Heart left ventricle (tissue), 16 donors: ENCODE measurements at places on chromosomes 16 and 17. TPM values are rescaled to one million over a fixed set of nuclear protein-coding genes. Genes with fewer than 3 reads are reported as not detected.

The SDR42E2 gene
- not detected for polyA plus RNA-seq

The EPOP gene
- polyA plus RNA-seq: 0.88 TPM

The STX1B gene
- polyA plus RNA-seq: 0.76 TPM

GRCh38 chr17:15957608-15958307 is 12.8 kb downstream of the ADORA2B start:
- DNase-seq: no peak

The NTN1 gene
- polyA plus RNA-seq: 16.6 TPM

DNA sequence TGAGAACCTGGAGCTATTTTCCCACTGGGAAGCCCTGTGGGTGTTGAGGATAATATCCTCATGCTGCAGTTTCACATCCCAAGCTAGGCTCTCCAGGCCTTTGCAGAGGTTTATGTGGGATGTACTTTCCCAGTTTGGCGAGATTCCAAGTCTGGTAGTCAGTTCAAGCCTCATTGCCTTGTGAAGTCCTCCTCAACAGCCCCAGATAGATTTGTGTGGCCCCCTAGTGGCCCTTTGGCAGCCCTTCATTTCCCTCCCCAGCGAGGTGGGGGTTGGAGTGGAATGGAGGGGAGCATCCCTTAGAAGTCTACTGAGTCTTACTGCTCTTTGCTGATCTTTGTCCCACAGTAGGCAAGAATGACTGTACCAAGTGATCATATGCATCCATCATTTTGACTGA is 137.9 kb downstream of the CDH11 start:
- DNase-seq: peak; percentile 65

The GRAPL gene
- 2.0 TPM for polyA plus RNA-seq

The CPHXL2 gene
- not detected for polyA plus RNA-seq

DNA sequence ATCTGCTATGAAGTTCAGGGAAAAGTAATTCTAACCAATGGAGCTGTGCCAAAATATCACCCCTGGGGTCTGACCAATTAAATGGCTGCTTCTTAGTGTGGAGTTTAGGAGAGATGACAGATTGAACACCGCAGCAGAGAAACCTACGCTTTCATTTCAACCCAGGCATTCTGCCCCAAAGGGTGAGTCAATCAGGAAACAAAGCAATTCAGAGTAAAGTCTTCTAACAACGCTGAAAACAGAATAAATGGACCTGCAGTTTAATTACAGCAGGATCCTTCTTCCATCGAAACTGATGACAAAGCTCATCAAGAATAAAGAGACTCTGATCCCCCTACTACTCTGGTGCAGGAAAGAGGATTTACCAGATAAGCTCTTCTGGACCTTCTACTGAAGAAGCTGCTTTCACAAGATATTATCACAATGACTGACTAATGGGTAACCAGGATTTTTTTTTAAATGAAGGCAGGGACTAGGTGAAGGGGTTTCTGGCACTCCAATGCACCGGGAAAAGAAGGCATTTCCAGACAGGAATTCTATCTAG is 16.7 kb downstream of the RFFL start:
- DNase-seq: no peak

DNA sequence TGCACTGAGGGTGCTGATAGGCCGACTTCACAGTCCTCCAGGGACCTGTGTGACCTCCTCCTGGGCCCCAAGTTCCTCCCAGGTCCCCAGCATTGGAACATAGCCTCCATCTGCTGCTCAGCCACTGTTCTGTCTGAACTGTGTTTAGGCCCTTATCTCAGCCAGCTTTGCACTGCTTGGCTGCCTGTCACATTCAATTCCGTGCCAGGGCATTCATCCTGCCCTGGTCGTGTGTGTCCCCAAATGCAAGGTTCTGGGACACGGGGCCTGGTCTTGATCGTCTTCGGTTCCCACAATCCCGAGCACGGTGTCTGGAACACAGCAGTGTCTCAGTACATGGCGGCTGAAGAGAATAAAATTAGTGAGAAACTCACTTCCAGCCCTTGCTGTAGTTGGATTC is 69.9 kb upstream of the NFAT5 start:
- peak; percentile 33 for DNase-seq

DNA sequence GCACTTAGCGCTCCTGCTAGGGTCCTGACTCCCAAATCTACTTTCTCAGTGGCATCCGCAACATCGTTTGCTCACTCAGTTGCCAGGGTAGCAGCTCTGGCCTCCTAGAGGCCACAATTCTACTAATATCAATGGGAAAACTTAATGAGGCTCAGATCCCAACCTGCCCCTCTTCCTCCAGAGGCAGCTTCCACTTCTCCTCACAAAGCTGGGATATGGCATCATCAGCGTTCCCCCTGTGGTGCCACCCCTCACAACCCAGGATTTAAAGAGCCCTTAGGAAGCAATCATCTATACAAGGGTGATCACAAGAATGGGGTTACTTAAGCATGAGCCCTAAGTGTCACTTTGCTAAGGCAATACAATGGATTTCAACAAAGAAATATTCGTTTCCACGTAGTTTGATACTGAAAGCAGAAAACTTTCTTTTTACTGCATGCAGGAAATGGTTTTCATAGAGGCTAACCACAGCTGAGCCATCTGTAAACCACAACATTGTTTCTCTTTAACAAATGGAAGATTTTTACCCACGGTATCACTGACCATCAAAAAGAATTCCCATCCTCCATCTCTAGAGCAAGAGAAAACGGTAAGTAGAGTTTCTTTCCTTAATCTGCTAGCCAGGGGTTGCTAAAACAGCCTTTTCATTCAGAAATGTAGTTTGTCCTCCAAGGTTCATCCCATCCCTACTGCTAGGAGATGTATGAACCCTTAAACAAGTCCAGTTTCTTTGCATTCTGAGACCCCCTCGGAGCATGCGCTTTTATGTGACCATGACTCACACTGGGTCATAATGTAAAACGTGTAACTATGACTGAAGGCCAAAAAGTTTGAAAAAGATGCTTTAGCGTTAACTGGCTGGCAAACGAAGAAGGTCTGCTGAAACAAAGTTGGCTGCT is 68.3 kb upstream of the BCAR1 start:
- no peak for DNase-seq

The CASKIN1 gene
- polyA plus RNA-seq: 0.37 TPM

DNA sequence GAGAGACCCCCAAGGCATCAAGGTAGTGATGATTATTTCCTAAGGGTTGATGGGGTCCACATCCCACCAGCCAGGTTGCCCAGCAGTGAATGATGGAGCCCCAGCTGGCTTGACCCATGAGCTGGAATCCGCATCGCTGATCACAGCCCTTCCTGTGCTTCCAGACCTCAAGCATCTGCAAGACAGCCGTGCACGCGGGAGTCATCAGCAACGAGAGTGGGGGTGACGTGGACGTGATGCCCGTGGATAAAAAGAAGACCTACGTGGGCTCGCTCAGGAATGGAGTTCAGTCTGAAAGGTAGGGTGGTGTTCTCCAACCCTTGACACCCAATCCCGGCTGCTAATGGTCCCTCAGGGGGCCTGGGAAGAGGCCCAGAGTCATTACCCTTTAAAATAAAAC is 69.3 kb downstream of the CRISPLD2 start:
- DNase-seq: no peak

The HSD17B2 gene
- polyA plus RNA-seq: not detected

- no peak for DNase-seq
Observed at GRCh38 chr16:6104428-6104827, 1006.8 kb upstream of the EEF2KMT start.

The SLC16A11 gene
- polyA plus RNA-seq: 1.4 TPM

- DNase-seq: no peak
Observed at GRCh38 chr16:16036359-16036792, 87.0 kb downstream of the ABCC1 start.

DNA sequence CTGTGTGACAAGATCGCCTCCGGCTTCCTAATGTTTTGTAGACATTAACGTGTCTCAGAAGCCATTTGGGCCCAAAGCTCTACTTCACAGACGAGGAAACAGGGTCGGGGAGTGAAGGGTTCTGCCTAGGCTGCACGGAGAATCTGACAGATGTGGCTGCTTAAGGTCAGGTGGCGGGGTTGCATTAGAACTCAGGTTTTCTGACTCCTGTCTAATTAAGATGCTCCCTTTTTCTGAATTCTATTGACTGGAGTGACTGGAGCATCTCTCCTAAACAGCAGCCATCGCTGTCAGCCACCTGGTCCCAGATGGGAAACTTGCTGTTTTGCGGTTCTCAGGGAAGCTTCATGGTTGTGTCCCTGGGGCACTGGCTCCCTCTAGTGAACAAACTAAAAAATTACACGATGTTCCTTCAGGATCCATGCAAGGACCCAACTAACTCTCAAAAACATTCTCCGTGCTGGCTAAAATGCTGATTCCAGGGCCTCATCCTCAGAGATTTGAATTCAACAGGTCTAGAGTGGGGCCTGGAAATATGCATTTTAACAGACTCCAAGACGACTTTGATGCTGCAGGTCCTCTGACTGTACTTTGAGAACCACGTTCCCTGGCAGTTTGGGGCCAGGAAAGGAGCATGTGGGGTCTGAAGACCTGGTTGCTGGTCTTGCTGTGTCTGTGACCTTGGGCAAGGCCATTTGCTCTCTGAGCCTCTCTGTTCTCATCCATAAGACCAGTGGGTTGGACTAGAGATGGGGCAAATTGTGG is 117.4 kb downstream of the IRF8 start:
- DNase-seq: peak; percentile 24

- DNase-seq: no peak
Observed at GRCh38 chr17:7130621-7131422, 16.2 kb upstream of the ASGR2 start.

DNA sequence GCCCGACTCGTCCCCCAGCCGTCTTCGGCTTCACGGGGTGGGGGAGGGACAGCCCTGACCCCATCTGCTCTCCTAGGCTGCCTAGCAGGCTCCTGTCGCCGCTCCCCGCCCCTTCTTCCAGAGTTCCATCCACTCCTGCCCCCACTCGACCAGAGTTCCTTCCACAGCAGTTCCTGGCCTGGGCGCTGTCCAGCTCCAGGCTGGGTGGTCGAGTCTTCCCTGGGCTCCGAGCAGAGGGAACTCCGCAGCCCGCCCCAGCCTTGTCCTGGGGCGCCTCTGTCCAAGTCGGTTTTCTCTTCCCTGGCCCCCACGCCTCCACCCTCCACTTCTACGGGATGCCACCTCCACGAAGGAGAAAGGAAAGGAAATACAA is 1.4 kb downstream of the PYY start:
- no peak for DNase-seq

DNA sequence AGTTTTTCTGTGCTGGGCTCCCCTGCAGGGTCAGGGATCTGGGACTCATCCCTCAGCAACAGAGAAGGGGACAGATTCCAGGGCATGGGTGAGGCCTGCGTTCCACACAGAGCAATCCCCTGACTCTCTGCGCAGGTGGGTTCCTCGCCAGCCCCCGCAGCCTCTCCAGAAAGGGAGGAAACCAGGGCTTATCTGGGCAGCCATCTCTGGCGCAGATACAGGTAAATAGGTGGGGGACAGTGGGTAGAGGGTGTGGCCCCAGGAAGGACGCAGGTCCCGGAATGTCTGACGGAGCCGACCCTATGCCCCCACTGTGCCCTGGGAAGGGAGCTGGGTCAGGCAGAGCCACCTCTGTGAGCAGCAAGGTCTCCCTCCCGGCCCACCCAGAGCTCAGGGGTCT is 23.2 kb downstream of the PIEZO1 start:
- no peak for DNase-seq

The ABCC12 gene
- polyA plus RNA-seq: not detected

DNA sequence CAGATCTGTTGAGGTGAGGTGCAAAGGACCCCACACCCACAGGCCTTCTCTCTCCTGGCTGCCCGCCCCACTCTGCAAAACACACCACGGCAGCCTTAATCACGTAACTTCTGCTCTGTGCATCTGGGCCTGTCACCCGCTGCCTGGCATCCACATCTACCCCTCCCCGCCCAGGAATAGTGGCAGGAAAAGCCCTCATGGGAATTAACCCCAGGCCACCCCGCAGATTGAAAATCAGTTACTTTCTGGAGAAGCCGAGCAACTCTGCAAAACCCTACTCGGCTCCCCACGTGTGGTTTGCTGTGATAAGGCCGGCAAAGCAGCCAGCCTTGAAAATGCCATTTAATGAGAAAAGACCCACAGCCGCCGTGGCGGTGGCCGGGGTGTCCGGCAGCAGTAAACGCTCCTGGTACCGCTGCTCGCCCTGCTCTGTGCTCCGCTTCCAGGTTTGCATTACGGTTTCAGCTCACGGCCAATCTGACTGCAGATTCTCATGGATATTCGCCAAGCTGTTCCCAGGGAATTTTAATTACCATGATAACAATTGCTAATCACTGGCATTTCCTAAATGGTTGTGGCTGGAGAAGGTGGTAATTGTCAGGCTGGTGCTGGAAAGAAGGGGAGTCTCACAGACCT is 78.0 kb upstream of the DOC2B start:
- DNase-seq: peak; percentile 23

DNA sequence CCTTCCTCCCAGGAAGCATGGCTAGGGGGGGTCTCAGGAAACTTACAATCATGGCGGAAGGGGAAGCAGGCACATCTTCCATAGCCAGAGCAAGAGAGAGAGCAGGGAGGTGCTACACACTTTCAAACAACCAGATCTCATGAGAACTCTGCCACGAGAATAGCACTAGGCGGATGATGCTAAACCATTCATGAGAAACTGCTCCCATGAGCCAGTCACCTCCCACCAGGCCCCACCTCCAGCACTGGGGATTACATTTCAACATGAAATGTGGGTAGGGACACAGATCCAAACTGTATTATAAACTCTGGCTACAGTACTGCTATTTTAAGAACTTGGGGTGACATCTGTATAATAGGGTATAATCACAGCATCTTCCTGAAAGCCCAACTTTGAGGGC is 83.1 kb upstream of the CACNG5 start:
- no peak for DNase-seq

DNA sequence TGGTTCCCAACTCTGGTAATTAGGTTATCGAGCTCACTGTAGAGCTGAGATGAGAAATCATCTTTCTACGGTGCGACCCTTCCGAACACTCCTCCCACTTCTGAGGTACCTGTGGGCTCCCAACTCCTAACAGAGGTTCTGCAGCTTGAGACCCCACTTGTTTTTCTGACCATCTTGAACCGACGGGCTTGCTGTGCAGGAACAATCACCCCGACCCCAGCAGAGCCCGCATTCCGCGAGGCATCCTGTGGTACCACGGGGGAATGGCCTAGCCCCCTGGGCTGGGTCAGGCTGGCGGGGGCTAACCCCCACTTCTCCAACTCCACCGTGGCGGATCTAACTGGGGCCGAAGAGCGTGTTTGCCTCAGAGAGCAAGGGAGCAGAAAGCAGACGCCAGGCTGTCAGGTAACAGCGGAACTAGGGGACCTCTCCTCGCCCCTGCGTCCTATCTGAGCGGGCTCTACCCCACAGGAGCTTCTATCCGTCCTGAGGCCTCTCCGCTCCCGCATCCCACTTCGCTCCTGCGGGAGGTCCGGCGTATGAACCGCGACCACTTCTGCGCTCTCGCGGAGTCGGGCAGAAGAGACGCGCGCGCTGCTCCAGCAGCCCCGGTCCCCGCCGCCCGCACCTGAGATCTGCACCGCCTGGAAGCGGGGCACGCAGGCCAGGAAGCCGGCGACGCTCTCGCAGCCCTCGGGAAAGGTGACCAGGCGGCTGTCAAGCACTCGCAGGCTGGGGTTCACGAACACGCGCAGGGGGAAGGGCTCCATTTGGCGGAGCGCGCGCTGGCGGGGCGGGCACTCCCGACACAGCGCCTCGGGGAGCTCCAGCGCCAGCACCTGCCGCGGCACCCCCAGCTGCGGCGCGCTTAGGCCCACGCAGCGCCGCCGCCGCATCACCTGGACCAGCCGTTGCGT is 761 bp downstream of the PDF start:
- no peak for DNase-seq

The CDYL2 gene
- 0.80 TPM for polyA plus RNA-seq

The OSGIN1 gene
- 12.8 TPM for polyA plus RNA-seq
